8988T (cell line): ENCODE measurements at places on chromosomes 6 and 20.

GRCh38 chr6:21663966-21664313, 70.4 kb downstream of the SOX4 start:
- DNase-seq, result no peak

DNA sequence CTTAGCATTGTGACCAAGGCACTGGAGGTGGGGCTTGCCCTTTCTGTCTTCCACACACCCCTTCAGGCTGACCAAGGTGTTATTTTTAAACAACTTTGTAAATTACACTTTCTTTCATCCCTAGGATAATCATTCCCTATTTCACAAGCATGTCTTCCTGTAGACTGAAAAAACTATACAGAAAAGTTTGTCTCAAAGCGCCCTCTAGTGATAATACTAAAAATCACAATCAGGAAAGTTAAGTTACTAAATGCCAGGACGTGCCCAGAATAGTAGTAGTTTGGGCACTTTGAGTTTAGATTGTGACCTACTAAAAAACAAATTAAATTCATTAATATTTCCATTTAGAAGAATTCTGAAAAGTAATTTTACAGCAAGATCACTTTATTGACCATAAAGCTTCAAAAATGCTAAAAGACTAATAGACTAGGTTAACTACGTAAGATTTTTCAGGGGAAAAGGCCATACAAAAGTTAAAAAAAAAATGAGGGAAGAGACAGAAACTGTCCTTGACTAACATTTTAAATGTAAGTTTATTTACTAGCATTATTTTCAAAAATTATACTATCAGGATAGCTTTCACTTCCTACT, 123.3 kb upstream of the DUSP22 start:
- no peak for DNase-seq

- no peak for DNase-seq
These were observed 35.4 kb downstream of the MAN1A1 start for GRCh38 chr6:119313937-119314884.

- peak; percentile 9 for DNase-seq
These were observed 586.3 kb downstream of the HTR1B start for GRCh38 chr6:76876922-76877553.

DNA sequence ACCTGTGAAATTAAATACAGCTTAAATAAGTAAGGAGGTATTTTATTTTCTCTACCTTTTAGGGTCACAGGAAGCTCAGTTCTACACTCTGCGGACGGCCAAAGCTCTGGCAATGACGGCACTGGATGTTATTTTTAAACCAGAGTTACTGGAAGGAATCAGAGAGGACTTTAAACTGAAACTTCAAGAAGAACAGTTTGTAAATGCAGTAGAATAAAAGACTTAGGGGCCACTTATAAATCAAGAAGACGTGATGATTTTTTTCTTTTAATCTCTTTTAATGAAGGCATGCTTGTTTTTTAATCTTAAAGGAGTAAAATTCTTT, 16.2 kb downstream of the PM20D2 start:
- DNase-seq, result no peak

- DNase-seq, result no peak
These were observed 28.0 kb downstream of the IGF2R start for GRCh38 chr6:159996626-159997497.

DNA sequence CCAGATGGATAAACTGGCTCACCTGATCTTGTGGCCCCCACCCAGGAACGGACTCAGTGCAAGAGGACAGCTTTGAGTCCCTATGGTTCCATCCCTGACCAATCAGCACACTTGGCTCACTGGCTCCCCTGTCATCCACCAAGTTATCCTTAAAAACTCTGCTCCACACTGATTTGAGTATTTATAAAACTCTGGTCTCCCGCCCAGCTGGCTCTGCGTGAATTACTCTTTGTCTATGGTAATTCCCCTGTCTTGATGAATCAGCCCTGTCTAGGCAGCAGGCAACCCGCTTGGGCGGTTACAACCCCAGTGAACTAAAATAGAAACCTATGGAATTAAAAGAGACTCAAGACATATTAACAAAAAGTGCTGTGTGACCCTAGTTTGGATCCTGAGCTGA, 38.1 kb upstream of the CD83 start:
- no peak for DNase-seq

DNA sequence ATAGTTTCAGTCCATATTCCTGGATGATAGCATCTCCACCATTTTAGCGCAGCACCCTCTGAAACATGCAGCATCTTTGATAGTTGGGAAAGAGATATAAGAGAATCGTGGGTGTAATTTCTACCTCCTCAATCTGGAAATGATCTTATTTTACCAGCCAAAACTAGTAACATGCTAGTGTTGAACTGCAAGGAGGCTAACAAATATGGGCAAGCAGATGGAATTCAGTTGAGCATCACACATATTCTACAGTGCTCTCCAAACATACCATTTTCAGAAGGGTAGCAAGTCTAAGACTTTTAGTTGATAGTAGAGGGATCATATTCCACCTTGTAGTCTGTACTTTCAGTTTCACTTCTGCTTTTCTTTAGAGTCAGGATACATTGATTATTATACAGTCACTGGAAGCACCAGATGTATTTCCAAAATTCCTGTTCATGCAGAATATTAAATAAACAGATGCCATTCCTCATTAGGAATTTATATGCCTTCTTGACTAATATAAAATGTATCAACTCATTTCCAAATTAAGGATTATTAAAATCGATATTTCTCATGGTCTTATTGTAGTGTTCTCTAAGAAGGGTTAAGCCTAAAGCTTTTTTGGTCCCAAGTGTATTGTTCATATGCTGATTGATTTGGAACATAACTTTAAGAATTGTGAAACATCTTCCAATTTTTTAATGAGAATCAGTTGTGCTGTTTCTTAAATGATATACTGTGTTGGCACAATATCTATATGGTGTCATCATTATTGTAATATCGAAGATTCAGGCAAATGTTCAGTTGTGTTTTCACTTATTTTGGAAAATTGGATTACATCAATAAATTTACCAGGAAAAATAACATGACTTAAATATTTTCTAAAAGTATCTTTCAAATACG, 362.0 kb downstream of the CENPW start:
- DNase-seq, result no peak

- DNase-seq, result no peak
These were observed 26.7 kb upstream of the NOL4L start for GRCh38 chr20:32611868-32612267.

DNA sequence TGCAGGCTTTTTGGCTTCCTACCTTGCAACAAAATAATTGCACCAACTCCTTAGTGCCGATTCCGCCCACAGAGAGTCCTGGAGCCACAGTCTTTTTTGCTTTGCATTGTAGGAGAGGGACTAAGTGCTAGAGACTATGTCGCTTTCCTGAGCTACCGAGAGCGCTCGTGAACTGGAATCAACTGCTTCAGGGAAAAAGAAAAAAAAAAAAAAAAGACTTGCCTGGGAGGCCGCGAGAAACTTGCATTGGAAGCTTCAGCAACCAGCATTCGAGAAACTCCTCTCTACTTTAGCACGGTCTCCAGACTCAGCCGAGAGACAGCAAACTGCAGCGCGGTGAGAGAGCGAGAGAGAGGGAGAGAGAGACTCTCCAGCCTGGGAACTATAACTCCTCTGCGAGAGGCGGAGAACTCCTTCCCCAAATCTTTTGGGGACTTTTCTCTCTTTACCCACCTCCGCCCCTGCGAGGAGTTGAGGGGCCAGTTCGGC, 420 bp downstream of the SOX4 start:
- peak; percentile 53 for DNase-seq

- no peak for DNase-seq
These were observed 406.6 kb upstream of the IRAK1BP1 start for GRCh38 chr6:78460711-78461110.

DNA sequence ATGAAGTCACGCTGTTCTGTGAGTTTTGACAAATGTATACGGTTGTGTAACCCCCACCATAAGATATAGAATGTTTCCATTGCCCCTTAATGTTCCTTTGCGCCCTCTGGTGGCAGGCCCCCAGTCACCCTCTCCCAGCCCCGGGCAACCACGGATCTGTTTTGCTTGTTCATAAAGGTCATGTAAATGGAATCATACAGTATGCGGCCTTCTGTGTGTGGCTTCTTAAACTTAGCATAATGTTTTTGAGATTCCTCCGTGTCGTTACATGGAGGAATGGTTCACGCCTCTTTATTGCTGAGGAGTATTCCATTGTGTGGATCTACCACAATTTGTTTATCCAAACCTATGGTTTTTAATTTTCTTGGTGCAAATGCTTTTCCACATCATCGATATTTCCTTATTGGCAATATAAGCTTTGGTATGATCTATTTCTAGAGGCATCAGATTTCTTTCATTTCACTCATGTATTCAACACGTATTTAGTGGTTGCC, 28.4 kb downstream of the LYRM2 start:
- peak; percentile 59 for DNase-seq

DNA sequence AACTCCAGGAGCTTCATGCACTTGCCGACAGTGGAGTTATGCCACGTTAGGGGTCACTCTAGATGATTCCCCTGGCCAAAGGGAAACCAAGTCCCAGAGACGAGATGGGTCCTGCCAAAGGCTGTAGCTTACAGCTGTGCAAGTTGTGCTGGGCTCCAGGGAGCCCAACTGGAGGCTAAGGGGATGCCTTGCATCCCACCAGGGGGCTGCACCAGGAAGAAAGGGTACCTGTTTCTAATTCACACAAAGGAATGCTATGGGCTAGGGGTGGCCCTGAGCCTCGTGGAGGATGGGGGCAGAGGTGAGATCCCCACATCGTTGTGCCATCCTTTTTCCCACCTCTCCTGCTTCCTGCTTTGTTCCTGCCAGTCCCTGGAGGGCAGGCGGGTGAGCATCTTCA, 23.7 kb upstream of the SCRT2 start:
- DNase-seq, result no peak

DNA sequence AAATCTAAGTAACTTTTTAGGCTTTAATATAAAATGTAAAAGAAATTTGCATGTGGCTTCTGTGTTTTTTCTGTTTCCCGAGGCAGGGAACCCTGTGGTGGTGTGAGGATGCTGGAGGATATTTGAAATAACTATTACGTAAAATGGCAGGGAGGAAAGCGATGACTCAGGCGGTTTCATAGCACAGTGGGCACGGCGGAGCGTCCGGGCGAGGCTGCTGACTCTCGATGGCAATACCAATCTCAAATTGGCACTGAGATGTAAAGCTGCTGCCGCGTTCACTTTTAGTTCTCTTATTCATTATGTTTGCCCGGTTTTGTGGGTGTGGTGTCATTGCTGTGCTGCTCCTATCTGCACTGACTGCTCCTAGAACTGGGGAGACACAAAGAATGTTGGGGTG, 254.3 kb downstream of the THBS2 start:
- peak; percentile 56 for DNase-seq

- no peak for DNase-seq
These were observed 29.0 kb upstream of the GTSF1L start for GRCh38 chr20:43755851-43756250.
